ENCODE measurements at places on chromosomes 2 and 18. TPM values are rescaled to one million over a fixed set of nuclear protein-coding genes. Genes with fewer than 3 reads are reported as not detected.

The CYS1 gene
- 0.45 TPM for total RNA-seq

The POTEC gene
- 0.09 TPM for total RNA-seq

The KCTD1 gene
- total RNA-seq, result 43.4 TPM

The GREB1 gene
- 34.0 TPM for total RNA-seq

The SNTG2 gene
- total RNA-seq, result 4.9 TPM

The ST8SIA5 gene
- total RNA-seq, result 9.4 TPM

The UGT1A7 gene
- not detected for total RNA-seq

The SETBP1 gene
- total RNA-seq, result 46.3 TPM

The SLC14A1 gene
- 3.7 TPM for total RNA-seq

The TDRD15 gene
- 0.18 TPM for total RNA-seq

The PSTPIP2 gene
- 2.4 TPM for total RNA-seq

The ZNF892 gene
- 30.4 TPM for total RNA-seq

The POTEE gene
- 0.18 TPM for total RNA-seq

The FKBP7 gene
- 12.6 TPM for total RNA-seq

The SULT1C4 gene
- total RNA-seq, result 20.7 TPM

The SERPINB11 gene
- not detected for total RNA-seq

The CHRND gene
- total RNA-seq, result 0.18 TPM

The PSMA8 gene
- not detected for total RNA-seq

DNA sequence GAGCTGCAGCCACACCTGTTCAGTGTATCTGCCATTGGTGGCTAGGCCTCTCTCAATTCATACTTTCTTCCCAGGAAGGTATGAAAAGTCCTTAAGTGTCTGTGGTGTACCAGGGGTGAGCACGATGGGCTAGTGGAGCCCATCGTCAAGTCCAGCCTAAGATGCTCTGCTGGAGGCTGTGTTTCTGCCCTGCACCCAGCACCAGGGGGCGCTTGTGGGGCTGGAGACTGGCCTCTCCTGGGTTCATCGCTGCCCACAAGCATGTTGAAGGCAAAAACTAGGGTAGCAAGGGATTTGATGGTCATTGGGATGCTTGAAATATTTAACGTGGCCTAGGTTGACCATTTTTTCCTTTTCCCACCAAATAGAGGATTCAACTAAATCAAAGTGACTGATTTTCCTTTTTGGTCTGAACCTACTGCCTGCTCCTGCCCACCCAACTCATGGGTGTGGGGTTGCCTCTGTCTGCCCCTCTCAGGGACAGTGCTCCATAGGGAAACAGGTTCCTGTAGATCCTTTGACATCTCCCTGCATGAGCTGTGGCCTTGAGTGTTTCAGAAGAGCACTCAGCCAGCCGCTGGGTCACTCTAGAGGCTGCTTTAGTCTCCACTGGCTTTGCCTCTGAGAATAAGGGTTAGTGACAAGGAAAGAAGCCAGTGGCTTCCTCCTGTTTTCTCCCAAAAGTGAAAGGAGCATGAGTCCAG lies 59.0 kb downstream of the TPGS2 start:
- no peak for DNase-seq

- DNase-seq, result no peak
Measured at GRCh38 chr2:191758518-191759507, 80.9 kb downstream of the NABP1 start.

GRCh38 chr2:38438133-38438882 lies 61.2 kb upstream of the ATL2 start:
- DNase-seq, result no peak

GRCh38 chr2:393711-394696 lies 106.1 kb upstream of the ALKAL2 start:
- no peak for DNase-seq

- no peak for DNase-seq
Measured at GRCh38 chr18:13437796-13438506, 219.4 kb downstream of the LDLRAD4 start.

DNA sequence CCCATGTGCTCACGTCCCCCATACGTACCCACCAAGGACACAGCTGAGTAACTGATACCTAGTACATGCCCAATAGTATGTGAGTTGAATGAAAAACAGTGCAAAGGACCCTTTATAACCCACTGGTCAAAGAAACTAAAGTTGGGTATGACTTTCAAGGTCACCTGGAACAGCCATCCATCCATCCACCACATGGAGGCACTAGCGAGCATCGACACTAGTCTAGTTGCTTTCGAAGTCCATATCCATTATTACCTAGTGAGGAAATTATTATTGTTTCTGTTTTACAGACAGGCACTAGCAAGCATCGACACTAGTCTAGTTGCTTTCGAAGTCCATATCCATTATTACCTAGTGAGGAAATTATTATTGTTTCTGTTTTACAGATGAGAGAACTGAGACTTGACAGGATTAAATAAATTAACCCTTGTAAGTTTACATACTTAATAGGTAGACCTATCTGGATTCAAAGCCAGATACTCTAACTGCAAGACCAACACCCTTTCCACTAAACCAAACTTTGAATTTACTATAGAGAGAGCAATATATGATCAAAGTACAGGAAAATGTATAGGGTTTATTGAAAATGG lies 233.7 kb downstream of the METTL4 start:
- no peak for DNase-seq

- no peak for DNase-seq
Measured at GRCh38 chr18:35716169-35716831, 134.8 kb downstream of the GALNT1 start.

DNA sequence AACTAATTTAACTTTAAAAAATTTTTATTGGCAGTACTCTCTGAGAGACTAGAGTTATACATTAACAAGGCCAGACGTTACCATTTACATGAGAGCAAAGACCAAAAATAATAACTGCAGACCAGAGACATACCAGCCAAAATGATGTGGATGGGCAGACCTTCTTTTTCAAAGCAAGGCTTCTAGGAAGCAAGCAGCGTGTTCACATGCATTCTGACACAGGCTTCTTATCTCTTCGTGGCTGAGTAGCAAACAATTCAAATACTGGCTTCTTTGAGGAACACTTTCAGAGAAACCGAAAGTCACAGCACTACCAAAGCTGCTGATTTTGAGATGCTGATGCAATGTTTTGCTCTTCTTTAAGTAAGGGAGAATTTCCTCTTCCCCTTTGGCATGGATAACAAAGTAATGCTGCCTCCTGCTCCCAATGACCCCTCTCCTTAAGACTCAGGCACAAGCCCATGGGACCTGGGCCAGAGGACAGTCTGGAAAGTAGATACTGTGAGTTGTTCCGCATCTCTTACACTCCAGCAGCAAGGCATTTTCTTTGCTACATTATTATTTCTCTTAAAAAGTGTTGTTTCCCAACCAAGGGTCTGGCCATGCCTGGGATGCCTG lies 181.9 kb downstream of the MREG start:
- no peak for DNase-seq

DNA sequence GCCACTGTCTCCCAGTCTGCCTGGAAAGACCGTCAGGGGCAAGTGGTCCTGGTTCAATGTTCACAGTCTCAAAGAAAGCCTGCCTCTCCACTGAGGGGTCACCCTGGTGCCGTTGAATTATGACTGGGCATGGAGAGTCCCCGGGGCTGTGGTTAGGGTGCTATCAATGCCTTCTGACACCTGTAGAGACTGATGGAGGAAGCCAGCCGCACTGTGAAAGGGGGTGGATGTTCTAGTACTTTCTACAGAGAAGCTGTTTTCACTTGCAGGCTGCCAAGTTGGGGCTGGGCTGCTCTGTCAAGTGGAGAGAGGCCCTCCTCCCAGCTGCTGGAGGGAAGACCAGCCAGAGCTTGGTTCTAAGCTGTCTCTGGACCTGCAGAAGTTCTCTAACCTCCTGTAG lies 80.5 kb downstream of the BCL2L11 start:
- no peak for DNase-seq

DNA sequence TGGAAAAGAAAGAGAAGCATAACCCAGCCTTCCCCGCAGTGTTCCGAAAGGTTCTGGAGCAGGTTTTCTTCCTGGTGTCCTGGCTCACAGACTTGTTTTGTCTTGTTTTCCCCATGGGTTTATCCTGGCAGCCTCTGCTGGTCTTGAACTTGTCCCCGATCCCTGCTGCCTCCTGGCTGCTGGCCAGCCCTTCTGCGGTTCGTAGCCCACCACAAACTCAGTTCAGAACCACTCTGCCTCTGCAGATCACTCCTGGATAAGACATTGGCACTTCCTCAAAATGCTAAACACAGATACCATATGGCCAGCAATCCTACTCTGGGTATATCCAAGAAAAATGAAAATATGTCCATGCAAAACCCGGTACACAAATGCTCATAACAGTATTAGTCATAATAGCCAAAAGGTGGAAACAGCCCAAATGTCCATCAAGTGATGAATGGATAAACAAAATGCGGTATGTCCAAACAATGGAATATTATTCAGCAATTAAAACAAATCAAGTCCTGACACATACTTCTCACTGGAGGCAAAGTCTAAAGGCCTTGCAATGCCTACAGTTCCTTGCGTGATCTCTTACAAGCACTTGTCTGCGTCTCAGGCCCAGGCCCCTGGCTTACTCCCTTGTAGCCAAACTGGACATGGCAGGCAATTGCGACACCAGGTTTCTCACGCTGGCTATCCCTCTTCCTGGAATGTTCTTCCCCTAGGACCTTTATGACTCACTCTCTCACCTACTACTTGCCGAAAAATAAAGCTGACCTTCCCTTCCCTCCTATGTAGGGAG lies 28.0 kb upstream of the ARHGEF4 start:
- DNase-seq, result no peak

GRCh38 chr18:10265560-10266333 lies 188.7 kb upstream of the APCDD1 start:
- DNase-seq, result no peak

DNA sequence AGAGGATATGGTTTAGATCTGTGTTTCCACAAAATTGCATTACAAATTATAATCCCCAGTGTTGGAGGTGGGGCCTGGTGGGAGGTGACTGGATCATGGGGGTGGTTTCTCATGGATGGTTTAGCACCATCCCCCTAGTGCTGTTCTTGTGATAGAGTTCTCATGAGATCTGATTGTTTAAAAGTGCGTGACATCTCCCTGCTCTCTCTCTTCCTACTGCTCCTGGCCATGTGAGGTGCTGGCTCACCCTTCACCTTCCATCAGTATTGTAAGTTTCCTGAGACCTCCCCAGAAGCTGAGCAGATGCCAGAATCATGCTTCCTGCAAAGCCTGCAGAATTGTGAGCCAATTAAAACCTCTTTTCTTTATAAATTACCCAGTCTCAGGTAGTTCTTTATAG lies 33.1 kb downstream of the LHCGR start:
- no peak for DNase-seq

GRCh38 chr2:143881246-143881645 lies 638.7 kb downstream of the ZEB2 start:
- no peak for DNase-seq

GRCh38 chr2:9405636-9406035 lies 17.7 kb downstream of the ITGB1BP1 start:
- no peak for DNase-seq

DNA sequence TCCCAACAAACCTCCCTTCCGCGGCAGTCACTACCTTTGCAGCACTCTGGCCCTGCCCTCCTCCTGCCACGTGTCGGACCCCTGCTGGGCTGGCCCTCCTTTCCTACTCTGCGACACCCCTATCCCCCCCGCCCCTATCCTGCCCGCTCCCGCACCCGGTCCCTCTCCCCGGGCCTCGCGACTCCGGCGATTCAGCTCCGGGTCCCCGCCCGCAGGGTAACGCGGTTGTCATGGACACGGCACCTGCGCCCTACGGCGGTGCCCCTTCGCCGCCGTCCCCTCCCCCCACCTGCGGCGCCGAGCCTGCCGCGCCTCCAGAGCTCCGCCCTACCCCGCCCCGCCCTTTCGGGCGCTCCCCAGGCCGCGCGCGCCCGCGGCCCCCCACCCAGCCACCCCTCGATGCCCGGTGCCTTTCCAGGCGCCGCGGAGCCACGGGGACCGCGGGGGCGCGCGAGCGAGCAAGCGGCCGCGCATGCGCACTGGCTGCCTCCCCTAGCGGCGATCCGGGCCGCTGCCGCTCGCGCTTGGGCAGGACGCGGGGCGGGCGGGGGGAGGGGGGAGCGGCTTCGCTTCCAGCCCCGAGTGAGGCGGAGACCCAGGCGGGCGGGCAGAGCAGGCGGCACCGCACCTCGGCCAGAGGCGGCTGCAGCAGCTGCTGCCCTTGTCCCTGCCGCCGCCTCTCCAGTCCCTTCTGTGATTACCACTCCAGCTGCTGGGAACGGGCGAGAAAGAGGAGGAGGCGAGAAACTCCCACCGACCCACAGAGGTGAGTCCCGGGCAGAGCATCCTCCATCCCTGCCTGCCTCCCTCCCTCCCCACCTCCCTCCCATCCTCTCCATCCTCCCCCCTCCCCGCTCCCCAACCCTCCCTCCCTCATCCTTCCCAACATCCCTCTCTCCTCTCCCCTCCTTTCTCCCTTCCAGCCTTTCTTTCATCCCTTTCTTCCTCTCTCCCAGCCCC lies at the start of gene CTNNA2:
Gene CTNNA2, plus strand, starts transcription at position 610 of the 960 bp plus-strand sequence.
- DNase-seq, result peak; percentile 90

DNA sequence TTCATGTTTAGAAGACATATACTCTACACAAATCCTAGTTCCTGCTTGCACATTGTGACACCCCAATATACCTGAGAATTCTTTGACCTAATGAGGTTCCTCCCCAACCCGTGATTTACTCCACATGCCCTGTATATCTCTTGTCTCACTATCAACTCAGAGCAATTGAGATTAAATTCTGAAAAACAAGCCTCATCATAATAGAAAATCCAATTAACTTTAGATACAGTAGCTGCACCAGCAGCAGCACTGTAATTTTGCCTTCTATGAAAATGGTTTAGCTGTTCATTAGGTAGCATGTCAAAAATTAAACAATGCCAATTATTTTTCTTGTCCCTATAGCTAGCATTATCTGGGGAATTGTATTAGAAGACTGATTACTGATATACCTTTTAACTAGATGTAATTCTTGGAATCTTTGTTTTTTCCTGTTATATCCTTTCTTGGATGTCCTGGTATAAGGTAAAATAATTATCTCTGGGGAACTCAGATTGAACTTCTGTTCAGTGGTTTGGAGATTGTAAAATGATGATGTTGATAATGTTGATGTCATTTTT lies 218.9 kb upstream of the TANK start:
- no peak for DNase-seq

GRCh38 chr2:236001166-236001828 lies 166.9 kb downstream of the GBX2 start:
- no peak for DNase-seq

GRCh38 chr2:120452945-120453634 lies 107.2 kb downstream of the INHBB start:
- DNase-seq, result no peak

- DNase-seq, result peak; percentile 7
Measured at GRCh38 chr2:154402213-154402612, 296.3 kb upstream of the KCNJ3 start.

- no peak for DNase-seq
Measured at GRCh38 chr2:215557701-215558100, 121.8 kb upstream of the FN1 start.

- DNase-seq, result no peak
Measured at GRCh38 chr2:74577448-74577847, 22.9 kb downstream of the DOK1 start.

GRCh38 chr2:100245681-100246080 lies 76.6 kb downstream of the LONRF2 start:
- no peak for DNase-seq
